Activated effector memory CD4-positive, alpha-beta T cell treated with Interleukin-2 at 50 U/mL for 16 hours (primary cell): ENCODE measurements at places on chromosomes 4 and X.

DNA sequence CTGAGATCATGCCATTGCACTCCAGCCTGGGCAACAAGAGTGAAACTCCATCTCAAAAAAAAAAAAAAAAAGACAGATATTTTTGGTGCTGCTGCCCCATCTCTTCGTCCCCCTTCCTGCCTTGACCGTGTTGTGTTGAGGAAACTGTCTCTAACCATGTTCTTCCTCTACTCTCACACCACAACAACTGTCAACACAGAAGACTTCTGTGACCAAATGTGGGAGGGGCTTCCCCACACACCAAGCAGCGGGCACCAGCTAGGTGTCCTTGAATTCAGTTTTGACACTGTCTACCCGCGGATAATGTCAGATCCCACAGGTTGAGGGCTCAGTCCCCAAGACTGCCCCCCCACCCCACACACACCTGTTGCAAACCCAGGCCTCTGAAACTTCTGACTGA lies 104.7 kb upstream of the BCOR start:
- DNase-seq = no peak

DNA sequence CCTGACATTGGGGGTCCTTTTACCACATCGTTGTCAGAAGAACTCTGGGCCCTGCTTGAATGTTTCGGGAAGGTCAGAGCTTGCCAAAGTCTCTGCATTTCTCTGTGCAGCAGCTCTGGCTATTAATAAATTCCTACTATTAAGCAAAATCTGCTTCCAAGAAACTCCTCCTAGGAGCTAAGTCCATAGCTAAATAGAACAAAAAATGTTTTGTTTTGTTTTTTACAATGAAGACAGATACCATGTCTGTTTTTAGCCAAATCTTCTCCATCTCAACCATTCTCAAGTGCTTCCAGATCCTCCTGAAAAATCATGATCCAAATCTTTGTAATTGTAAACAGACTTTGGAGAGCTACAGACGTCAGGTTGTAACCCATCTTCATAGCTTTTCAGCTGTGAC lies 161.6 kb downstream of the SPATA18 start:
- DNase-seq = no peak

DNA sequence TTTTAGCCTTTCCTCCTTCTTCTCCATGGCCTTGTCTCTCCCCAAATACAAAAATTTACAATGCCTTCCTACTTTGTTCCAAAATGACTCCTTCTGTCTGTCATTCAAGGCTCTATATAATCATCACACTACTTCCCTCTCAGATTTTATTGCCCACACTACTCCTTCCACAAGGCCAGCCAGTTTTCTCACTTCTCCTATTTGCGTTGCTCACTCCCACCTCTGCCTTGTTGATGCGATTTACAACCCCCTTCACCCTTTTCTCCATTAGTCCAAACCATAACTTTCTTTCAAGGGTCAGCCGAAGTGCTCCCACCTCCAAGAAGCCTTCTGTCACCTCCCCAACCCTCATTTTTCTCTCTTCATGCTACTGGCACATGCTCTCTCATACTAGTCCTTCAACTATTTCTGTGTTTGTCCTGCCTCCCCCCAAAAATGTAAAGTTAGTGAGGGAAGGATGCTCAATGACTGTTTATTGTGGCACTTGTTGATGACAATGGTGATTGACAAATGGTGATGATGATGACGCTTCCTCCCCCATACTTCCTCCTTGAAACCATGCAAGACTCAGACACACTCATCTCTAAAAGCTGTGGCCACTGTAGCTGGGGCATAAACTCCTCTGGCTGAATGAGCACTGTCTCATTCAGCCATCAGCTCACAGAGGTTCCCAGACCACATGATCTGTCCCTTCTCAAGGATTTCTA lies 2.7 kb upstream of the XKRX start:
- DNase-seq = no peak

GRCh38 chrX:42459735-42460134 lies 318.2 kb downstream of the PPP1R2C start:
- no peak for DNase-seq

DNA sequence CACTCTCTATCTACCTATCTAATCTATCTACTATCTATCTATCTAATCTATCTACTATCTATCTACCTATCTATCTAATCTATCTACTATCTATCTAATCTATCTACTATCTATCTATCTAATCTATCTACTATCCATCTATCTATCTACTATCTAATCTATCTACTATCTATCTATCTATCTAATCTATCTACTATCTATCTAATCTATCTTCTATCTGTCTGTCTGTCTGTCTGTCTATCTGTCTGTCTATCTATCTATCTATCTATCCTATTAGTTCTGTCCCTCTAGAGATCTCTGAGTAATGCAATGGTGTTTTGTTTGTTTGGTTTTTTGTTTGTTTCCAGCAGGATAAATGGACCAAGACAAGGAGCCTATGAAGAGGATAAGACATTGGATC lies 9.4 kb upstream of the ASMTL start:
- DNase-seq = no peak

DNA sequence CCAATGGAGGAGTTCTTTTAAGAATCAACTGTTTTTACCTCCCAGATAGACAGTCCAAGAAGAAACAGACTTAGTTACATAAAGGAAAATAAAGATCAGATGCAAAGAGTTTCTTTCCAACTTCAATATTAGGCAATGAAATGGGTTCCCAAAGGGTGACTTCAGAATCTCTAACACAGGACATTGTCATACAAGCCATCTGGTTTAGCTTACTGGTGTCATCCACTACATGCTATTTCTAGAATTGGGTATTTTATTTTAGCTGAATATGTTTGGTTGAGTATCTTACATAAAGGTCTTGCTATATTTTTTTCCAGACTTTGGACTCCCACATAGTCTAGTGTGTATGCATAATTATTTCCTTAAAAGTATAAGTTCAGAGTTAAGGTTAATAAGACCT lies 162.1 kb upstream of the SLC7A11 start:
- no peak for DNase-seq

DNA sequence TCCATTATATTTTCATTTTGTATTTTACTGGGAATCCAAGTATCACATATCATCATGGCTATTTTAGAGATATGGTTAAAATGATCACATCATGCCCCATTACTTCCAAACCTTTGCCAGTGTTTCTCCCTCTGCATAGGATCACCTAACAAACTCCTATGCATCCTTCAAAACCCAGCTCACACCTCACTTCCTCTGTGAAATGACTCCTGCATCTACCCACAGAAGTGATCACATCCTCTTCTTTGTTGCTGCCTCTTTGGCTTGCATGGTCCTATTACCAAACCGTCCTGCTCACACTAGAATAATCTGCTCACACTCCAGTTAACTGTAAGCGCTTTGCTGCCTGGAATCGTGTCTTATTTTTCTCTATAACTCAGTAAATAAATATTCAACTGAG lies 74.7 kb upstream of the C4orf50 start:
- DNase-seq = no peak
